ENCODE measurements at places on chromosomes 3 and 15.

- peak; percentile 55 for DNase-seq
These were observed 141.9 kb upstream of the SMAD3 start for GRCh38 chr15:66923438-66923881.

GRCh38 chr3:112958811-112959560 is 15.9 kb downstream of the CD200R1 start:
- no peak for DNase-seq

- DNase-seq, result no peak
These were observed 396.8 kb downstream of the IGSF11 start for GRCh38 chr3:118637846-118638245.

DNA sequence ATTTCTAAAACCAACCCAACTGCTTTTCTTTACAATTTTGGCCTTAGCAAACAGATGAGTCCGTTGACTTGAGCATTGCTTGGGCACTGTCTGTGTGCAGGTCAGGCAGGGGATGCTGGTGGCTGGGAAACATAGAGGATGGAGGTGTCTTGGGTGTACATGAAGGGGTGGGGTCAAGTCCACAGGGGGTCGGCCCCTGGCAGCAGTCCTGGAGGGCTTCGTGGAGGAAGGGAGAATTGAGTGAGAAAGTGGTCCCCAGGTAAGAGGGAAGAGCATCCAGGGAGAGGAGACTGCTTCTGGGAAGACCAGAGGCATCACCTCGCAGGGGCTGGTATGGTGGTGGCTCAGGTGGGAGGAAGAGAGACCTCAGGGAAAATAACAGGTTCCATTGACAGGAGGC is 144.8 kb downstream of the TJP1 start:
- DNase-seq, result no peak

GRCh38 chr15:52658955-52659354 is 20.2 kb downstream of the ATOSA start:
- DNase-seq, result no peak

DNA sequence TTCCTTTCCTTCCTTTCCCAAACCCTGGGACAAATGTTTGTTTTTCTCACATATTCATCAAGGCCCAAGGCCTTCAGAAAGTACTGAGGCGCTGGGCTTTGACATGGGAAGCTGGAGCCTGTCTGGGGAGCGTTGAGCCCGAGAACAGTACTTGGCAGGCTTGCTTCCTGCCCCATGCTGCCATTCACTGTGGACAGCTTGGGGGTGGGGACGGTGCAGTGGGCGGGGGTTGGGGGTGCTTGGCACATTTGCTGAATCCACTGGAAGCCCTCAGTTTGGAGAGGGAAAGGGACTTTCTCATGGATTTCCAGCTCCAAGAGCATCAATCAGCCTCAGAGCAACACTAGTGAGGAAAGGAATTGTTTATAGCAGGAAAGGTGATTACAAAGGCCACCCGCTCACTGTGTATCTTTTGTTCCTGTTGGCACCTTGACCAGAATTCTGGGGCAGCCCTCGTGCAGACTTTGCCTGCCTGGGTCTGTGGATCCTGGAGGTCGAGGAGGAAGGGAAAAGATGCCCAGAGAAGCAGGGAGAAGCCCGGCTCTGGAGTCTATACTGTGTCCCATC is 199.8 kb upstream of the RGMA start:
- DNase-seq, result no peak

GRCh38 chr15:74621936-74622335 is 6.3 kb downstream of the CLK3 start:
- DNase-seq, result no peak

GRCh38 chr15:48811325-48811958 is 573 bp upstream of the CEP152 start:
- peak; percentile 25 for DNase-seq

DNA sequence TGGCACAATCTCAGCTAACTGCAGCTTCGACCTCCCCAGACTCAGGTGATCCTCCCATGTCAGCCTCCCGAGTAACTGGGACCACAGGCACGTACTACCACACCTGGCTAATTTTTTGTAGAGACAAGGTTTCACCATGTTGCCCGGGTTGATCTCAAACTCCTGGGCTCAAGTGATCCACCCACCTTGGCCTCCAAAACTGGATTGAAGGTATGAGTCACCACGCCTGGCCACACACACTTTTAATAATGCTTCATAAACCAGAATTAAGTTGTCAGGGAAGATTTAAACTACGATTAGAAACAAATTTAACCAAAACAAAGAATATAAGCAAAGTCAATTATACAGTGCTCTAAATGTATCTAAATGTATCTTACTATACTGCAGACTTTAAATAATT is 87.5 kb downstream of the LRRFIP2 start:
- peak; percentile 20 for DNase-seq

GRCh38 chr3:23422517-23422851 is 219.4 kb downstream of the UBE2E2 start:
- no peak for DNase-seq

- DNase-seq, result no peak
These were observed 172.7 kb downstream of the RPLP1 start for GRCh38 chr15:69625328-69625727.

GRCh38 chr3:69770219-69770618 is 31.0 kb downstream of the MITF start:
- DNase-seq, result peak; percentile 89

DNA sequence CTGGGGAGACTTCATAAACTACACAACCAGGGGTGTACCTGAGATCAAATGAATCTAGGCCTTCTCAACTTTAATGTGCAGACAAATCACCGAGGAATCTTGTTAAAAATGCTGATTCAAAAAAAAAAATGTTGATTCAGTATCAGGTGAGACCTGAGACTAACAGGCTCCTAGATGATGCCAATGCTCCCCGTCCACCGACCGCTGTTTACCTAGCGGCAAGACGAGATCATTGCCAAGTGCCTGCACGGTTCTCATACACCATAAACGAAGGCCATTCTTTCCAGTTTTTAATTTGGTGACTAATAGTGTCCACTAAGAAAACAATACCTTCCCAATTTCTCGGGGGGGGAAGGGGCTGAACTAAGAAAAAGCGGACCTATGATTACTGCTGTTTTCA is 2.5 kb upstream of the FSIP1 start:
- no peak for DNase-seq

- no peak for DNase-seq
These were observed 16.5 kb upstream of the ATP2B2 start for GRCh38 chr3:10521772-10522441.
